ENCODE measurements at places on chromosomes 11 and 22.

- DNase-seq: no peak
Measured at GRCh38 chr11:75196426-75196825, 44.1 kb upstream of the TPBGL start.

DNA sequence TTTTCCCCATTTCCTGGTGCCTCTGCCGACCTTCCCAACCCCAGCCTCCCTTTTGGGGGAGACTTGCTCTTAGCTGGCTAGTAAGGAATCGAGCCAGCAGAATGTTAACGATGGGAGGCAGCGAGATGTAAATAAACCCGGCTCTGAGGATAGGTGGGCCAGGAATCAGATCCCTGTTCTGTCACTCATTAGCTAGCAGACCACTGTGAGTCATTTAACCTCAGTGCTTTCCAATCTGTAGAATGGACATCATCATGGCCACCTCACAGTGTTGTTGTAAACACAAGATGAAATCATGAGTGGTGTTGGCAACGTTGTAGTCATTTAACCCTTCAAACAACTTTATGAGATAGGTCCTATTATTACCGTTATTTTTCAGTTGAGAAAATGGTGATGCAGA is 208.6 kb downstream of the KIRREL3 start:
- DNase-seq: no peak

GRCh38 chr11:125404811-125405790 is 91.0 kb downstream of the FEZ1 start:
- no peak for DNase-seq

- no peak for DNase-seq
Measured at GRCh38 chr11:6448574-6448973, 7.8 kb upstream of the HPX start.

DNA sequence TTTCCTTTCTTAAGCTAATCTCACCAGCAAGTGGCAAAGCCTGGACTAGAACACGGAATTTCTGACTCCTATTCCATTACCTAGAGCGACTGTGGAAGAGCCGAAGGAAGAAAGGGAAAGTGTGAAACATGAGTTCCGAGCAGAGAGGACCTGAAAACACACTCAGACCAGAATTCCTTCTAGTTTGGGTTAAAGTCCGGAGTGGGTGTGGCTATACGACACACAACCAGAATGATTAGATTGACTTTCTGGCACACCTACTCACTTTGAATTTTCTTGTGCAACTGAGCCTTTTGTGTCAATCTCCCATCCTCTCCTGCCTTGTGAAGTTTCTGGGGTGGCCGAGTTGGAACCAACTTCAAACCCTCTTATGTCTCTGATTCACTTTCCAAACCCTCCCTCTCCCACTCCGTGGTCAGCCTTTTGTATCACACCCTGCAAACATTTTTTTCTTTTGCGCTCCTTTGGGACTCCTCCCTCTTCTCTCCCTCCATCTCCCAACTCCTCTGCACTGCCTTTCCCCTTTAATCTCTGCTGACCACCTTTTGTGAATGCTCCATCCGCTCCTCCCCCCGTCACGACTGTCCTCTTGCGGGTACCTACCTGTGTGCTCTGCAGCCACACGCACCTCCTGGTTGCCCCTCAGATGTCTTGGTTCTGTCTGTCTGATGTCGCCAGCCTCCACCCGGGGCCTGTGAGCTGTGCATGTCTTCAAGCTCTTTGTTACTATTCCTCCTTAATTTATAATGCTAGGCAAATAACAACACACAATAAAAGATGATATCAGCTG is 86.3 kb upstream of the BLID start:
- DNase-seq: peak; percentile 68

All from HS-5 (cell line).